ENCODE measurements at places on chromosomes 12 and 14. TPM values are rescaled to one million over a fixed set of nuclear protein-coding genes. Genes with fewer than 3 reads are reported as not detected.

DNA sequence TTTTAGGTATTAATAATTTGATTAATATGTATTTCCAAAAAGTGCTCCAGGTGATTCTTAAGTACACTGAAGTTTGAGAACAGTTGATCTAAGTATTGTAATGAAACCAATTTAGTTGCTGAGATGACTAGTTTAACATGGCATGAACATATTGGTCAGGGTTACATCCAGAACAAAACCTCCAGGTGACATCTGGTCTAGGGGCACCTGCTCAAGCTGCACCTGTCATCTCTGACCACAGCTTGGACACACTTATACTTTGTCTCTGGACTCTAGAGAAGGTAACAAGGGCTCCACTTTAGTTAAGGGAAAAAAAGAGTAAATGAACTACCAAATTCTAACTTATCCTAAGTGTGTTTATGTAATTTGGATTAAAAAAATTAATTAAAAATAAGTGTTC lies 8.1 kb downstream of the ARID2 start:
- no peak for DNase-seq

GRCh38 chr12:64160021-64160710 lies 61.9 kb downstream of the KICS2 start:
- no peak for DNase-seq

- no peak for DNase-seq
Observed at GRCh38 chr14:93566065-93566693, 135.4 kb downstream of the UNC79 start.

GRCh38 chr12:130880411-130880885 lies 8.6 kb downstream of the RAN start:
- no peak for DNase-seq

- no peak for DNase-seq
Observed at GRCh38 chr12:77342253-77342652, 276.9 kb upstream of the E2F7 start.

- DNase-seq, result no peak
Observed at GRCh38 chr12:49283541-49284429, 11.2 kb upstream of the PRPH start.

DNA sequence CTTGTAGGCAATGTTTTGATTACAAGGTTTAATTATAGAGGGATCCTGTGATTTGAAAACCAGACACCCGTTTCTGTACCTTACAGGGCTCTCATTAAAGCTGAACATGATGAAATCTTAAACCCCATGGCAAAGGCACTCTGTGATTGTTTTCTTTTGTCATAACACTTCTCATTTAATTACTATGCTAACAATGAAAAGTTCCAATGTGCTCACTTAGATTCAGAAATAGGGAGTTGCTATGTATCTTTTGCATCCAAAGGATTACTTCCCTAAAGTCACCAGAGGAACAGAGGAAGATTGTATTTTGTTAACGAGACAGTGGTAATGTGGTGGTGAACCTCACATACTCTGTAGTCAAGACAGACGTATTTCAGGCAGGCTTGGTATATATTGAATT lies 81.5 kb upstream of the MYF6 start:
- no peak for DNase-seq

GRCh38 chr12:62331306-62331705 lies 71.1 kb downstream of the USP15 start:
- no peak for DNase-seq

DNA sequence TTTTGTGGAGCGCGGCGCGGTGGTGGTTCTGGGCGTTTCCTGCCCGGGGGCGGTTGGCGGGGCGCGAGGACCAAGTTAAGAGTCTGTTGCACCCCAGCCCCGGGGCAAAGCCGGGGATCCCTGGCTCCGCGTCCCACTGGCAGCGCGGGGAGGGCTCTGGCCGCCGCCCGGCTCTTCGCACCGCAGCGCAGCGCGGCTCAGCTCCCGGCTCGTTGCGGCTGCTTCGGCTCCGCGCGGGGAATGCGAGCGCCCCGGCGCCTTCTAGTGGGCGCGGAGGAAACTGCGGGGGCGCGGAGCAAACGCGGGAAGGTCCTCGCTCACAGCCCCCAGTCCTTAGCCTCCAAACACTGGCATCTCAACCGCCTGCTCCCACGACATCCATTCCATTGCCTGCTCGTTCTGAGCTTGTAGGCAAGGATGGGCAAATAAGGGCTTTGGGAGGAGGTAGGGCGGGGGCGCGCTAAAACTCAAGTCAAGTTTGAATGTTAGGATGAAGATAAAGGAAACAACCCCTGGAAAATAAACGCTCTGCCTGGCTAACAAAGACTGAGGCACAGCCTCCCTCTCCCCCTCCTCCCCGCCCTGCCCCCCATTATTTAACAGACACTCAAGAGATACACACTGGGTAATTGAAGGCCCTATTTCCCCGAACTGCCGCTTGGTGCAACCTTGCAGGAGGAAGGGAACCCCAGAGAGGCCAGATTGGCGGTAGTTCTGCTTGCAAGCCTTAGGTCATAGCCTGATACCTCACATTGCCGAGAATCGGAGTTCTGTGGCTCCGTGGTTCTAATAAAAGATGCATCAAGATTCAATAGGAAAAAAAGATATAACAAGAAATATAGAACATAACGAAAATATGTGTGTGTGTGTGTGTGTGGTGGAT lies at the start of gene B4GALNT1:
B4GALNT1 (minus strand) TSS at position 244 of the 883 bp plus-strand sequence. CDS start 1,069 bp downstream, outside the sequence.
- DNase-seq, result no peak

- DNase-seq, result no peak
Observed at GRCh38 chr14:61504901-61505300, 183.5 kb downstream of the PRKCH start.

DNA sequence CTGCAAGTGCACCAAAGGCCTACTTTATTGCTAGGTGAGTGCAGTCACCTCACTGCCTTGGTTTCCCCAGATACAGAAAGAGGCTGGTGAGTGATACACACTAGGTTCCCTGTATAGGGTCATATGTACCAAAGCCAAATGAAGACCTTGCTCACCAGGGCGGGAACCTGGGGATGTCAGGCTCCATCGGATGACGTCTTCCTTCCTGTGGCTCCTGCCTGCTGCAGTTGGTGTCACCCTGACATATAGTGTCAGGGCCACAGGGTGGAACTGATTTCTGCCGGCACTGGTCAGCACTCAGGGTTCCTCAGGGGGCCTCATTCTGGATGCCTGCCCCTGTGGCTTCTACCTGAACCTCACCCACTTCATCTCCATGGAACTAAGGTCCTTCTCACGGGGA lies 43.1 kb downstream of the PLEKHG3 start:
- DNase-seq, result no peak

DNA sequence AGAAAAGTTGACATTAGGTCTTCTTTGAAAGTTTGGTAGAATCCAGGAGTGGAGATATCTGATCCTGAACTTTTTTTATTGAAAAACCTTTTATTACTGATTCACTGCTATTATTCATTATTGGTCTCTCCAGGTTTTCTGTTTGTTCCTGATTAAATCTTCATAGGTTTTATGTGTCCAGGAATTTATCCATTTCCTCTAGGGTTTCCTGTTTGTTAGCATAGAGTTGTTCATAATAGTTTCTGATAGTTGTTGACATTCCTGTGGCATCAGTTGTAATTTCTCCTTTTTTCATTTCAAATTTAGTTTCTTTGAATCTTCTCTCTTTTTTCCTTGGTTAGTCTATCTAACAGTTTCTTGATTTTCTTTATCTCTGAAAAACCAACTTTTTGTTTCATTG lies 370.3 kb downstream of the SLC6A15 start:
- no peak for DNase-seq

- DNase-seq, result no peak
Observed at GRCh38 chr12:128794661-128795529, 28.9 kb downstream of the SLC15A4 start.

DNA sequence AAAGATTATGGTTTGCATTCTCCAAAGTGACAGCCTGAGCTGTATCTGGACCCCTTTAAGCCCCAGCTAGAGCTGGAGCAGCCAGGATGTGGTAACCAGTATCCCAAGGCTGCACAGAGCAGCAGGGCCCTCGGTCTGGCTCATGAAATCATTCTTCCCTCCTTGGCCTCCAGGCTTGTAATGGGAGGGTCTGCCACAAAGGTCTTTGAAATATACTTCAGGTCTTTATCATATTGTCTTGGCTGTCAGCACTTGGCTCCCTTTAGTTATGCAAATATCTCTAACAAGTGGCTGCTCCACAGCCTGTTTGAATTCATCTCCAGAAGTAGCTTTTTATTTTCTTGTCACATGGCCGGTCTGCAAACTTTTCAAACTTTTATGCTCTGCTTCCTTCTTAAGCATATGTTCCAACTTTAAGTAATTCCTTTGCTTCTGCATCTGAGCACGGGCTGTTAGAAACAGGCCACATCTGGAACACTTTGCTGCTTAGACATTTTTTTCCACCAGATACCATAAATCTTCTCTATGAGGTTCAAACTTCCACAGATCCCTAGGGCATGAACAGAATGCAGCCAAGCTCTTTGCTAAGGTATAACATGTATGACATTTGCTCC lies 663.4 kb upstream of the MIS18BP1 start:
- DNase-seq, result no peak

GRCh38 chr12:83656004-83656403 lies 969.3 kb downstream of the TMTC2 start:
- DNase-seq, result no peak

GRCh38 chr12:19947344-19947743 lies 421.0 kb upstream of the PDE3A start:
- no peak for DNase-seq

GRCh38 chr14:100147181-100147631 lies 12.2 kb downstream of the DEGS2 start:
- DNase-seq, result no peak

DNA sequence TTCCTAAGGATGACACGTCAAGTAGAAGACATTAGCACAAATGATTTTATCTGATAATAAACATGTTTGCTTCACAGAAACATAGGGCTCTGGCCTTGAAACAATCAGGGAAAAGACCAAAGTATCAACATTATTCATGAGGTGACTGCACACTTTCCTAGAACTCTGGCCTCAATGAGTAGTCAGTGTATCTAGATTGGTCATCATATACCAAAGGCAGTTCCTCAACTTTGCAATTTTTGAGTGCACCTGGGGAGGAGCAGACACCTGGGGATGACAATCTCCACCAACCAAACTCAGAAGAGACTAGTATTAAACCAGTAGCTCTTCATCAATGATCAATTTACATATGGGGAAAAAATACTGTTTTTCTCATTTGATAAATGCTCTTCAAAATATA lies 4.5 kb downstream of the EDDM3A start:
- no peak for DNase-seq

GRCh38 chr12:91687052-91688017 lies 458.3 kb downstream of the BTG1 start:
- no peak for DNase-seq

DNA sequence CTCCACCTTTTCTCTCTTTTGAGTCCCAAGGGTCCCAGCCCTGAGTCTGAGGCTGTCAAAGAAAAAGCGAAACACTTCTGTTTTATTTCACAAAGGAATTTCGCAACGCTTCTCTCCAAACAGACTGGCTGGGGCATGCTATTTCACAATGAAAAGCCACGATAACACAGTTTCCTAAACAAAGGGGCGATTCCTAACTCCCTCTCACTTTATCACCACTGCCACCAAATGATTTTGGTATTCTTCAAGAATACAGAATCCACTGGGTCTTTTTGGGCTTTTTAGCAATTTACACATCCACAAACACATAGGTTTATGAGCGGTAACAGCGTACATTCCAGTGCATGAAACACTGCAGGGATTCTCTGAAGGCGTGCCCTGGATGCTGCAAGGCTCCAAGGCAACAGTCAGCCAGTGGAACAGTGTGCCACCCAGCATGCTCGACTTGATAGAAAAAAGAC lies 161.2 kb downstream of the DAD1 start:
- no peak for DNase-seq

DNA sequence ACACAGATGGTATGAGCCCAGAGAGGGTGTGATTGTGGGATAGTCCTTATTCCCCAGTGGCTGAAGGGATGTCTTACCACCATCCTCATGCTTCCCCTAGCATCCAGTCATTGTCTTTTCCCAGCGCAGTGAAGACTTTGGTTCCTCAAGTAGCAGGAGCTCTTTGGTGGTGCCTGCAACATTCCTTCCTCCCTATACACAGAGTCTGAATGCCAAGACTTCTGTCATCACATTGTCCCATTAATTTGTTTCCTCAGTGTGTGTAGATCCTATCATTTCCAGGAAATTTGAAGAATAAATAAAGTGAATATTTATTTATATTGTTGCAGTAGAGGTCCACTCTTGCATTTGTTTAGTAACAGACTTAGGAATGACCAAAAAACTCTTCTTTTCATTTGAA lies 147.2 kb downstream of the DACT1 start:
- DNase-seq, result no peak

- no peak for DNase-seq
Observed at GRCh38 chr14:82366803-82367202, 833.1 kb upstream of the SEL1L start.

GRCh38 chr12:4858386-4858785 lies 51.3 kb upstream of the KCNA1 start:
- DNase-seq, result no peak

The RNASE2 gene
- 0.35 TPM for total RNA-seq

The HHIPL1 gene
- total RNA-seq, result 0.40 TPM

The DYNLL1 gene
- 60.2 TPM for total RNA-seq

The RNASE7 gene
- total RNA-seq, result 0.23 TPM

The SDR9C7 gene
- total RNA-seq, result not detected

The COX8C gene
- total RNA-seq, result not detected

The AQP2 gene
- not detected for total RNA-seq

Data from pancreas (tissue), 10 donors.